ENCODE measurements at places on chromosomes 4 and X.

DNA sequence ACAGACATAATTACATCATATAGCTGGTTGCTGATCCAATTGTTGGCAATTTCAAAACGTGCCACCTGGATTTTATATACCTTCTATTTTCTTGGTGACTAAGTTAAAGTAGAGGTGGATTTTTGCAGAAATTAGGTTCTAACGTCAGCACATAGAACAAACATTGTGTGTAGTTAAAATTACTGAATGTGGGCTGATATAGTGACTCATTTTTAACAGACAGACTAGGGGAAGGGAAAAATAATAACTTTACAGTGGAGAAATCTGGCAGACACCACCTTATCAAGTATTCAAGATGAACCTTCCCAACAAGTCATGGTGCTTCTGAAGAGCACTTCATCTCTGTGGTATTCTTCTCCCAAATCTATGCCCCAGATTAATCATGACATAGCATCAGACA lies 134.5 kb downstream of the UCHL1 start:
- DNase-seq = no peak

DNA sequence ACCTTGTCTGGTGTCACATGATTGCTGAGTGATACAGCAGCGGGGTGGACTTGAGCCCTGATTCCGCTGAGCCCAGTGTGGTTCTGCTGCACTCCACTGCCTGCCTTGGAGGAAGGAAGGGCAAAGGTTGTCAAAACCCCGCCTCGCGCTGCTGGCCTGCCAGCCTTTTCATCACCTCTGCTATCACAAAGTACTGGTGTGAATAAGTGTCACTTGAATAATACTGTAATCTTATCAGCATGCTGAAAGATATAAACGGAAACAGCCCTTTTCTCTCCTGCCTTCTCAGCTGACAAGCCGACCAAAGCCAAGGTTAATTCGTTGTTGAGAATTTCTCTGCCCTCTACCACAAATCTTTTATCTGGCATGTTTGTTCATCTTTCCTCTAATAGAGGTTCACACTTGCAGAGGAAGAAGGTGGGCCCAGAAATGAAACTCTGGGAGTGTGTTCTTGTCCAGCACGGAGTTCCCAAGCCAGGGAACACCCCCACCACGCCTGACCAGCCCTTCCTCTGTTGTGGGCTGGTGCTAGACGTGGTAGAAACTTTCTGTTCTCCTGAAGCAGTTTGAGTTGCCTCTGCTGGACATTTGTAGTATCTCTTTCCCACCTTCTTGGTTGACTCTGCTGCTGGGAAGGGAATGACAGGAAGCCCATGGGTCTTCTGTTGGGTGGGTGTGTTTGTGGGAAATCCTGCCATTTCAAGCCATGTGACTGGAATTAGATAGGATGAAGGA lies 21.5 kb downstream of the FHDC1 start:
- DNase-seq = no peak

- no peak for DNase-seq
These were observed 10.1 kb upstream of the NEUROG2 start for GRCh38 chr4:112526061-112526460.

DNA sequence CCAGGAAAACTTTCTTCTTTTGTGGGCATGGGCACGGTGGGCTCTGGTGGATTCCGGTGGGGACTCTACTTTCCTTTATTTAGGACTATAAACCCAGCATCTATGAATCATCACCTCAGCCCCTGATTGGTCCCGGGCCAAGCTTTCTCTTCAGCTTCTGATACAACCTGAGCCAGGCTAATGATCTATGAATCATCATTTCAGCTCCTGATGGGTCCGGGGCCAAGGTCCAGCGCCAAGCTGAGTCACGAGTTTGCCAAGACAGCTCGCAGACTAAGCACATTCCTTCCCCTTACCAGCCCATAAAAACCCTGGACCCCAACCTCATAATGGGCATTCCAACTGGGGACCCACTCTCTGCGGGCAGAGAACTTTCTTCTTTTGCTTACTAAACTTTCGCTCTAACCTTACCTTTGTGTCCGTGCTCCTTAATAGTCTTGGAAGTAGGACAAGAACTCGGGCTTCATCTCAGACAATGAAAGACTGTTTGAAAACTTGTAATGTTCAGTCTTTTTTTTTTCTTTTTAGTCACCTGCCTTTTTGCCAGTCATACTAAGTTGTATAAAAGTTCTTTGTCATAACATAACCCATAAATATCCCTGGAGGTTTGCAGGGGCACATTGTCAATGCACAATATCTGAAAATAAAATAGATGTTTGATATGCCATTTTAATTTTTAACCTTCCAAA lies 904.9 kb upstream of the EPHA5 start:
- DNase-seq = no peak

DNA sequence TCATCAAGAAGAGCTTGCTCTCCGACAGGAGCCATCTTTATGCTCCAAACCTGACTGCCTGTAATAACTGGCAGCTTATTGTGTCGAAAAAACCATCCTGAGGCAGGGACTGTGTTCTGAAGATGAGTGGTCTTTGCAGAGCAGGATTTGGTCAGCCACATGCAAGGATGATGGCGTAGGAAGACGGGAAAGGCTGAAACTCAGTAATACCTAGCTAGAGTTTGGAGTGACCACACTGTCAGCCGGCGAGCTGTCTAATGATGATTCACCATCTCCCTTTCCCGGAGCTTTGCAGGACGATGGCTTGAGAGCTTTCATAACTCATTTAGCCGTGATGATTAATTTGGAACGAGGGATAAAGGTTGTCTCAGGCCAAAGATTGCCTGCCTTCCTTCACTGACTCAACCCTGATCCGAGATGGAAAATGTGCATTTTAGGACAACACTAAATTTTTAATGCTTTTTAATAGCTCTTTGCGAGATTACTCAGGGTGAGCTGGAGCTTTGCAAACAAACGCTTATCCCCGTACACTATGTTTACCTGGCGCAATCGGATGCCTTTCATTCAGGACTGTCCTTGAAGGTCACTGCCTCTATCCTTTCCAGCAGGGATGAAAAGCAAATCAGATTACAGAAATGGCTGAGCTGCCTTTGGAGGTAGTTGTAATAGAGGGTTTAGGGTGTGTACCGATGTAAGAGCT lies 288.5 kb downstream of the ASMT start:
- DNase-seq = no peak

DNA sequence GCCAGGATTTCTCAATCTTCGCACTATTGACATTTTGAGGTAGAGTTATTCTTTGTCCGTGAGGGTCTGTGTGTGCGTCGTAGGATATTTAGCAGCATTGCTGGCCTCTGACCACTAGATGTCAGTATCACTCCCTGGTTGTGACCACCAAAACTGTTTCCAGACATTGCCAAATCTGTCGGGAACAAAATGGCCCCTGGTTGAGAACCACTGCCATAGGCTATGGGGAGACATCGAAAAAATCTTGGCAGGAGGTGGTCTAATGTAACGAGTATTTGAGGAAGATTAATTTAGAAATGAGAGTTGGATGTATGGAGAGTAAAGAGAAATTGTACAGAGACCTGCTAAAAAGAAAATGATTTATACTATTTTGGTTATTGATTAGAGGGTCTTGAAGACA lies 108.4 kb downstream of the DOCK11 start:
- DNase-seq = peak; percentile 34

DNA sequence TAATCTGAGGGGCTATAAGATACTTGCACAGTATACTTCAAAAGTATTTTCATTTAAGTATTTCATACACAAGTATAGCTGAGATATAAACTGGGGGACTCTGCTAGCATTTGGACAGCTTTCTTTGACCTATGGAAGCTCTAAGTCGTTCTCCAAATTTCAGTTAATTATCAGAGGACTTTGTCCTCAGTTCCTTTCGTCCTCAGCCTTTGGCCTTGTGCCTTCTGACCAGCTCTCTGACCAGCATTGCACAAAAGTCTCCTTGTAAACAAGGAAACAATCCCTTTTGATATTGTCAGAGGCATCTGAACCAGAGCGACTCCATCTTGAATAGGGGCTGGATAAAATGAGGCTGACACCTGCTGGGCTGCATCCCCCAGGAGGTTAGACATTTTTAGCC lies 464.0 kb upstream of the FAM241A start:
- no peak for DNase-seq

GRCh38 chr4:122003335-122003734 lies 51.5 kb upstream of the TRPC3 start:
- peak; percentile 38 for DNase-seq

DNA sequence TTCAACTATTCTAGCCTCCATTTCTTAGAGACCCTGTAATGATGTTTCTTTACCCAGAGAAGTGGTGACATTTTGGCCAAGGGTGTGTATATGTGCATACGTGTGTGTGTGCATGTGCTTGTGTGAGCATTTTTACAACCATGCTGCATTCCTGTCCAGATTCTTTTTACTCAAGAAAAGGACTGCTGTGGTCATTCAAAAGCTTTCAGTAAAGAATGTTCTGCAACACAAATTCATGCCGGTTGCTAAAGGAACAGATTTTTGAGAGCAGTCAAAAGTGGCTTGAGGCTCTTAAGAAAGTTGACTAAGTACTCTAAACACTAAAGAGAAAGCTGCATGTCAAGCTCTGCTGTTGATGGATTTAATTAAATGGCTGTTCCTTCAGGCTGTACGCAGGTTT lies 65.0 kb upstream of the FMR1 start:
- no peak for DNase-seq

- DNase-seq = no peak
These were observed 814.8 kb upstream of the GRID2 start for GRCh38 chr4:91488946-91489345.

GRCh38 chrX:140664939-140665338 lies 44.6 kb upstream of the LINC00632 start:
- no peak for DNase-seq

DNA sequence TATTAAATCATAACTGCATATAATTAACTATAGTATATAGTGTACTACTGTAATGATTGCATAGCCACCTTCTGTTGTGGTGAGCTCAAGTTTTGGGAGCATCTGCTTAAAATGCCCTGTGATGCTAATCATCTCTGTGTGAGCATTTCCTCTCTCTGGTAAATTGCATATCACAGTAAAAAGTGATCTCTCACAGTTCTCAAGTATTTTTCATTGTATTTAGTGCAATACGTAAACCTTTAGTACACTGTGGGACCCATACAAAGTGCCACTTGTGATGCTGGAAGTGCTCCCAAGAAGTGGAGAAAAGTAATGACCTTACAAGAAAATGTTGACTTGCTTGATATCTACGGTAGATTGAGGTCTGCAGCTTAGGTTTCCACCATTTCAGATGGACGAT lies 82.0 kb downstream of the WWC2 start:
- no peak for DNase-seq

- no peak for DNase-seq
These were observed 67.5 kb downstream of the RBM47 start for GRCh38 chr4:40562208-40562607.

DNA sequence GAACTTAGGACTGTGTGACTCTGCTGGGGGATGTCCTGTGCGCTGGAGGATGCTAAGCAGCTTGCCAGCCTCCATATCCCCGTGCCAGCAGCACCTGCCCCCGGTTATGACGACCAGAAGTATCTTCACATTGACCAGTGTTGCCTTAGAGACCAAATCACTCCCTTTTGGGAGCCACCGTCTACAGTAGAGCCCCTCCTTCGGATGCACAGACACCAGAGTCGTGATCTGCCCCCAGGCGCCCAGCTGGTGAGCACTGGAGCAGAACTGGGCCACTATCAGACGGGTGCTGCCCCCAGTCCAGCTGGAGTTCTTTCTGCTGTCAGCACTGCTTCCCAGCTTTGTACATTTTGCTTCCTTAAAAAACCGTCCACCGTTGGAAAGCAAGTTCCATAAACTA lies 30.0 kb upstream of the TADA2B start:
- no peak for DNase-seq

Measured in CD4-positive, alpha-beta T cell treated with Interleukin-17A for 4 hours (primary cell).